ENCODE measurements at places on chromosomes 7 and 10.

DNA sequence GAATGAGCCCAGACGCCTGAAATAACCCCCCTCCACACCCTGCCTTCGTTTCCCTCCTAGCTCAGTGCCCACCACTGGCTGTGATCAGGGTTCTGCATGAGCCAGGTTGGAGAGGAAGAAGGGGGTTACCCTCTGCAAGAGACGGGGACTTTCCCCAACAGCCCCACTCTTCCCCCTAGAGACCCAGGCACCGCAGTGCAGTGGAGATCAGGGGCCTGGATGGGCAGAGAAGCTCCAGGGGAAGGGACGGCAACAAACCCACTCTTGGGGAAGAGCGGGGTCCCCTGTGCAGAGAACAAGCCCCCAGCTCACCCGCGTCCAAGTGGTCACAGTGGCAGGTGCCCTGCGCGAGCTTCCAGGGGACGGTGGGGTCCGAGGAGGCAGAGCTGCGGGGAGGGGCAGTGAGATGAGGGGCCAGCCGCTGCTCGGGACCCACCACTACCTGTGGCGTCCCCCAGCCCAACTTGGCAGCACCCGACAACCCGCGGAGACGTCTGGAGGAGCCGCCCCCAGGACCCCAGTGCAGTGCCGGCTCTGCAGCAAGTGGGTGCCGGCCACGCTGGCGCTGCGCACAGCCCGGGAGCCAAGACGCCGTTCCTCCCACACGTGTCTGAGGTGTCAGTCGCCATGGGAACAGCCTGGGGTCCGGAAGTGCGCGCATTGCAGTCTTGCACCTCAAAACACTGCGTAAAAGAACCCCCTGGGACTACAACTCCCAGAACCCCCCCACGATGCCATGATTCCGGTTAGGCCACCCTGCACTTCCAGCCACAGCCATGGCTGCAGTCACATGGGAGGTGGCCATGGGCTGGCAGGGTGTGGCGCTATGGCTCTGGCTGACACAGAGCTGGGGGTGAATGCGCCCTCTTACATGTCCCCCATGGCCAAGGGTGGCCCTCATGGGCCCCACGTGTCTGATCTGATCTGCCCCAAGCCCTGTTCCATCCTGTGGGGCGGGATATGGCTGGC, 45.8 kb upstream of the WIPI2 start:
- DNase-seq = peak; percentile 57

DNA sequence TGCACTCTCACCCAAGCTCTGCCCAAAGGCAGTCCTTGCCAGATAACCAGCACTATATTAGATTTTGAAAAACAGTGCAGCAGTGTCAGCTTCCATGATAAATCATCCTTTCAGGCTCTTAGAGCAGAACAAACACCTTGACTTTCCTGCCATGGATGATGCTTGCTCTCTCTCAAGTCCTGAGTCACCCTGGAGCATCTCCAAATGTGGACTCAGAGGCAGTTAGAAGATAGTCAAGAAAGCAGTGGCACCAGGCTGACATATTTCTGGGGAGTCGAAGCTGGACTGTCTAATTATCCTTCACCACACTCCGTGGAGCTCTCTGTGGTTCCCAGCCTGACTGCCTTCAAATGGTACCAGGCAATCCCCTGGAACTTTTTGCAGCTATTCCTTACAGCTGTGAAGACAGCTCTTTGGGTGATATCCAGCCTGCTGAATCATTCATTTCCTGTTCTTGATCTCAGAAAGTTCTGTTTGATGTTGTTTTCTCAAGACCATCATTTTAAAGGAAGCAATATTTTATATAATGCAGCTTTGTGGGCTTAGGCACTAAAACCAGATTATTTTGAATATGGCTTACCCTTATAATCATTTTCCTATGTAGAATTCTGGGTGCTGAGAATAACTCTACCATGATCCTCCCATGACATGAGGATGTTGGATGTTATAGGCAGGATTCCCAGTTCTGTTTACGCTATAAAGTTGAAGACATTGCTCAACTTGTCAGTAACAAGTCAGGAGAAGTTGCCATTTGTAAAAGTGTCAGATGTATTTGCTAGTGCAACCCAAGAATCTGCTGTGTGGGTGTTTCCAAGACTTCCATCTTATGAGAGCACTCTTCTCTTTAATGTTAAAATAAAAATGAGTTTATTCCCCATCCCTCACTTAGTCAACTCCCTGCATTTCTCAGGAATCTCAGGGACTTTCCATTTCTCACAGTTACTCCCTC, 233.8 kb downstream of the C7orf25 start:
- DNase-seq = no peak

DNA sequence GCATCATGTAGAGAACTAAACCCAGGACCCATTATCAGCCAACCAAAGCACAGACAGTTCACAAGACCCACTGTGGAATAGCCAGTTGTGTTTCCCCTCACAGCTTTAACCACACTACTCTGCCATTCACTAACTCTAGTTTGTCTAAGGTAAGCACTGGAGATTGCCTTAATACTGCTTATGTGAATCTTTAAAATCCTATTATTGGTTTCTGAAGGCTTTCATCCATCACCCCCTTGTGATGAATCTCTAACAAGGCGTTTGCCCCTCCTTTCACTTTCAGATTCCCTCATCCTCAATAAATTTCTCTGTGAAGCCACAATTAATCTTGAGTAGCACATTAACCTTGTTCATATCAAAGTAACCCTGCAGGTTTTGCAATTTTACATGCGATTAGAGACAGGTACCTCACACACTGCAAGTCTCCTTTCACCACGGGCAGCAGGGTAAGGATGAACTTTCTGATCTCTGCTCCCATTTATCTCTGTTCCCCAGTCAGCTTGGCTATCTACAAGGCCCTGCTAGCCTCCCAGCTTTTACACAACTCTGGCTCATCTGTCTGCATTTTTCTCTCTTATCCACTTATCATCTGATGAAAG, 785.6 kb downstream of the REEP3 start:
- DNase-seq = no peak

DNA sequence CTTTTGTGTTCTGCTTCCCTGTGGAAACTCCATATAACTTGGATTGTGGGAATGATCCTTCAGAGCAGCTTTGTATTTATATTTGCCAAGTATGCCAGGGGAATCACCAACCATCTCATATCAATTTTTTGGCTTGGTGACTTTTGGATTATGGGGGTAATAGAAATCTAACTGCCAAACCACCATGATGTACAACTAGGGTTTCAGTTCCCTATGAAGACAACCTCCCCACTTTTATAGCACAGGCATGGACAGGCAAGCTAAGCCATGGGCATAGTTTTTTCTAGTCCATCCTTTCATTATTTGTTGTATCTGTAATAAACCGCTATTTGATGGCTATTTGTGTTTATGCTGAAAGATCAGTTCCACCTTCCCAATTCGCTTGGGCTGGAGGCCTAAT, 17.7 kb downstream of the NPY start:
- no peak for DNase-seq

- DNase-seq = no peak
Observed at GRCh38 chr7:55970978-55971377, 6.6 kb downstream of the NIPSNAP2 start.

GRCh38 chr7:44568771-44569560, 4.7 kb downstream of the DDX56 start:
- no peak for DNase-seq

All from activated naive CD4-positive, alpha-beta T cell treated with Interleukin-2 at 50 U/mL for 16 hours (primary cell).